HCT116 (cell line): ENCODE measurements at places on chromosomes 3 and 15.

DNA sequence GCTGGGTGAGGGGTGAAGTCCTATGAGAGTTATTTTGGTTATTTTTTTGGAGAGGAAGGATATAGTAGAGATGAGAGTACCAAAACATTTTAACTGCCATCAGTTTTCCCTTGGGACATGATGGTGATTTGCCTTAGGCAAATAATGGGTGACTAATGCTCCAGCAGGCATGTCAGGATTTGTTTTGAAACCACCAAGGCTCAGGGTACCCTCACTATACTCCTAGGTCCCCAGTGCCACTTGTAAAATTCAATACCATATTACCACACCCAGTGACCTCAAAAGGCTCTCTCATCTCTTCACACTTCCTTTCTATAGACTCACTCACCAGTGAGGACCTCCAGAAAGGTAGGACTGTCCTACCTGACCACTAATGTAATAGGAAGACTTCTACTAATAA is 83.6 kb downstream of the WDR72 start:
- DNase-seq: no peak

GRCh38 chr3:39272191-39272590 is 7.6 kb downstream of the CX3CR1 start:
- no peak for DNase-seq

- no peak for DNase-seq
Observed at GRCh38 chr3:25713341-25713985, 48.8 kb upstream of the TOP2B start.

DNA sequence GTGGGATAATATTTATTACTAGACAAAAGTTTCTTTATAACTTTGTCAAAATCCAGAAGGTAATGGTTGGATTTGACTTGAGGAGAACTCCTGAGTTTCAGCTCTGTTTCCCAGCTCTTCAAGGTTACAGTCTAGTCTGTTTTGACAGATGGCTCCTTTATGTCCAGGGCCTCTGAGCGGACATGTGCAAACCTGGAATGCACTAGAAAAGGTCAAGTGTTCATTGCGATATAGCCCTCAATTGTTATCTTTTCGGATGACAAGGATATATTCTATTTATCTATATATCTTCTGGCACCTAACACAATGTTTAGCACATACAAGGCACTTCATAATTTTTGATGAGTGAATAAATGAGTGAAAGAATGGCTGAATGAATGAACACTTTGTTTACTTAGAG is 513.2 kb upstream of the GOLIM4 start:
- DNase-seq: no peak
